Activated T-cell treated with anti-CD3 and anti-CD28 coated beads for 1 hour (primary cell): ENCODE measurements at places on chromosomes 7 and 10.

DNA sequence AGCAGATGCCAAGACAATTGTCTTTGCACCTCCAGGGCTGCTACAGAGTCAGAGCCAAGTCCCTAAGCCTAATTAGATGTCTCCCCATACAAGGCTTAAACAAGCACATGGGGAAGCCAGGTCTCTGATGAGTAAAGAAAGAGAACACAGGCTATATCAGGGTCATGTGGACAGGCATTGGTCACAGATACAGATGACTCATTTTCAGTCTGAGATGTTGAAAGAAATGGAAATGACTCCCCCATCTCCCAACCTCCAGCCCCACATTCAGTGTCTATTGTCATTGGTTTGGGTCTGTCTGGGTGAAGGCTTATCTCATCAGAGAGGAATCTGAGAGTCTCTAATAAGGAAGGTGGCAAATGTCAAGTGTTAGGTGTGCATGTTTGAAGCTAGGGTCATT, 290.1 kb upstream of the KIAA1217 start:
- no peak for DNase-seq

DNA sequence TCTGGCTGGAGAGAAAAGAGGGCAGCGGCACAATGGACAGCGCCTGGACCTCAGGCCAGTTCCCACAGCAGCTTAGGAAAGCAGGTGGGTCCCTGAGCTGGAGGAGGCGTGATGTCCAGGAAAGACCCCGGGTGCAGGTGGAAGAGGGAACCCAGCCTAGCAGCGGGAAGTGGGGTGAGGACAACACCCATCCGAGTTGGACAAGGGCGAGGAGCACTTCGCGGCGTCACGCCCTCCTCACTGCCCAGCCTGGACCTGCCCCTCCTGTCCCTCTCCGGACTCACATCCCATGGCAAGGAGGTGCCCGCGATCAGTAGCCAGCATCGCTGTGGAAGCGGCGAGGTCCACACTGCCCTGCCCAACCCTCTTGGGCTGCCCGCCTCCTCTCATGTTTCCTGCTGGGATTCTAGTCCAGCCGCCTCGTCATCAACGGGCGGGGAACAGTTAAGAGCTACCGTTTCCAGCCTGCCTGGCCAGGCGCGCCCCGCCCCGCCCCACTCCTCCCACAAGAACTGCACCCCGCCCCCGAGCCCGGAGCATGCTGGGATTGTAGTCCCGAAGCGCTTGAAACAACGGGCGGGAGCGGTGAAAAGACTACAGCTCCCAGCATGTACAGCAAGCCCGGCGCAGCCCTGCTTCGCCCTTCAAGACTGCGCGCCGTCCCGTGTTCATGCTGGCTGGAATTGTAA, 930.6 kb upstream of the ZNF722 start:
- no peak for DNase-seq

GRCh38 chr7:135348493-135348892, 114.9 kb downstream of the STRA8 start:
- no peak for DNase-seq

DNA sequence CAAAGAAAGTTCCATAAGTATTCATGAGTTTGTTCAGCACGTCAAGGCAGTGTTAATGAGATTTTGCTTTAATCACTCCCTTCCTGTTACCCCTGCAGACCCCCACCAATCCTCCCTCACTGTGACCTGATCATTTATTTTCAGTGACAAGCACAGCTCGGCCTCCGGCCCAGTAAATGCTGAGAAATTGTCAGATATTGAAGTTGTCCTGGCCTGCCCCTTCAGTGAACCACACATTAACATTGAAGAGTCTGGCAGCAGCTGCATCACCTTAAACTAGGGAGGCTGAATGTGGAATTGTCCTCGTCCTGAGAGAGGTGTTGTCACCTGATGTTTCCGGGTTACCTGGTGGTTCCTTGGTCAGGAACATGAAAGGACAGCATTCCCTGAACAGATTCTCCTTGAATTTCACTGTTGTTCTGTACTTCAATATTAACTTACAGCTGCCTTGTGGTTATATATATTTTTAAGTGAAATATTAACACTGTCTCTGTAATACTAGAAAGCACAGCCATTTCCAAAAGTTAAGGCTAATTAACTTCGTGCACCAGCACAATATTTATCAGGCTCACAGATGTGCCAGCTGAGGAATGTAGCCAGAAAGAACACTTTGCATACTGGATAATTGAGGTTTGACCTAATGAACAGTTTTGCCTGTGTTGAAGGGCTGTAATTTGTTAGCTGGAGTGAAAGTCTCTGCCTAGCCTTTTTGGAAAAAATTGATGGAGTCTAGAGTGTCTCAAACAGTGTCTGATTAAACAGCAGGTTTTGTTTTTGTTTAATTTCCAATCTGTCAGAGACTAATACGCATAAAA, 265.3 kb downstream of the HDAC9 start:
- no peak for DNase-seq

DNA sequence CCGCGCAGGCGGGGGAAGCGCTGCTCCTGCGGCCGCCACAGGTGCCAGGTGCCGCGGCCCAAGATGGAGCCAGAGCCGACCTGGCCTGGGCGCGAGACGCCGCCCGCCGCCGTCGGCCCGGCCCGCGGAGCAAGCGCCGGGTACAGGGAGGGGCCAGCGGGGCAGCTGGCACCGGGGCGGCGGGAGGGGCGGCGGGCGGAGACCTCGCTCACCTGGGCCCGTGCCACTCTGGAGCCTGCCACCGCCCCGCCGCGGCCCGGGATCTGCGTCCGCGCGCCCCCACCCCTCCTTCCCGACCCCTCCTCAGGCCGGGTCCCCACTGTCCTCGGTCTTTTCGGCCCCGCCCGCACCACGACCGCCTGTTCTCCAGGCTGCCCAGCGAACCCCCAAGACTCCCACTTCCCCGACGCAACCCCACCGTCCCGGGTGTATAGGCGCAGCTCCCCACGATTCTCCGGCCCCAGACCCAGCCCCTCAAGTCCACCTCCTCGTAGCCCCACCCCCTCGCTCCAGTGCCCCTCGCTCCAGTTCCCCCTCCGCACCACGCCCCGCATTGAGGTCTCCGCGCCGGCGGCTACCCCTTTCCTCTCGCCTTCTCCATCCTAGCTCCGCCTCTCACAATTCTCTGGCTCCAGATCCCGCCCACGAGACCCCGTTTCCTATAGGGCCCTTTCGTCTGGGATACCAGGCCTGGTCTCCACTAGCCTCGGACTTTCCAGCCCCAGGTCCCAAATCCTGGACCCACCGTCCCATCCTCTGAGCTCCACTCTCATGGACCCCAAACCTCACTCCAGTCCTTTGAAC, at the start of gene GPRIN2:
Gene GPRIN2 (minus strand): TSS at position 144 of the 804 bp plus-strand sequence. CDS start 5,922 bp downstream, outside the sequence.
- no peak for DNase-seq

DNA sequence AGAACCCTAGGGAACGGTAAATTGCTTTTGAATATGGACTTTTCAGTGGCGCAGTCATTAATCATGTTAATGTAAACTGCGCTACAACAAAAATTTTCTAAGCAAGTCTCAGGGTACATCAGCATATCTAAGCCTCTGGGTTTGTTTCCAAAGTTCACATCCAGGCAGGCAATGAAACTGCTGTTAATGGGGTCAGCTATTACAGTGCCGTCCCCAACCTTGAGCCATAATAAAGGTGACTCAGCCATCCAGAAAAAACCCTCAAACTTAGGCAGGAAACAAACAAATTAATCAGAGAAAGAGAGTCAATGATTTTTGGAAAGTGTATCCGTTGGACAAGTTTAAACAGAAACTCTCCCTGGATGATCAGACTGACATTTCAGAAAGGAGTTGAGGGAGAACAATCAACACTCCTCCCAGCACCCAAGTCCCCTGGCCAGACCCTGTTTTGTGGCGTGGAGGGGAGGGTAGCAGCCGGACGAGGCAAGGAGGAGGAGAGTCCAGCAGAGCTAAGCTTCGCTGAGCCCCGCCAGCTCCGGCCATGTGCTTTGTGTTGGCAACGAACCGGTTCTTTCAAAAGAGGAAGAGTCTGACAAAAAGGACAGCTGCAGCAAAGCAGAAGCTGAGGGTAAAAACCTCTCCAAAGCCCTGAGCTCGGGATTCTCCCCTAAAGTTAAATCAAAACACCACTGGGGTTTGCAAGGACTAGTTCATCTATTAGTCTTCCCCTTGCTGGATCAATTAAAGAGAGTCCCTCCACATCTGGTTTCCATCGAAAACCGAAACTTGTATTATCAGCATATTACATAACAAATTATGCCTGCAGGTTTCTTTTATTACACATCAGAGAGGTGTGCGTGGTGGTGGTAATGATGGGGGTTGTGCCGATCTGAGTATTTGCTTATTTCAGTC, 3.6 kb downstream of the FAM53B start:
- DNase-seq: no peak

- DNase-seq: no peak
These were observed 1042.1 kb downstream of the TYW1 start for GRCh38 chr7:68038621-68039314.

- no peak for DNase-seq
These were observed 6.9 kb downstream of the WEE2 start for GRCh38 chr7:141715018-141715417.

DNA sequence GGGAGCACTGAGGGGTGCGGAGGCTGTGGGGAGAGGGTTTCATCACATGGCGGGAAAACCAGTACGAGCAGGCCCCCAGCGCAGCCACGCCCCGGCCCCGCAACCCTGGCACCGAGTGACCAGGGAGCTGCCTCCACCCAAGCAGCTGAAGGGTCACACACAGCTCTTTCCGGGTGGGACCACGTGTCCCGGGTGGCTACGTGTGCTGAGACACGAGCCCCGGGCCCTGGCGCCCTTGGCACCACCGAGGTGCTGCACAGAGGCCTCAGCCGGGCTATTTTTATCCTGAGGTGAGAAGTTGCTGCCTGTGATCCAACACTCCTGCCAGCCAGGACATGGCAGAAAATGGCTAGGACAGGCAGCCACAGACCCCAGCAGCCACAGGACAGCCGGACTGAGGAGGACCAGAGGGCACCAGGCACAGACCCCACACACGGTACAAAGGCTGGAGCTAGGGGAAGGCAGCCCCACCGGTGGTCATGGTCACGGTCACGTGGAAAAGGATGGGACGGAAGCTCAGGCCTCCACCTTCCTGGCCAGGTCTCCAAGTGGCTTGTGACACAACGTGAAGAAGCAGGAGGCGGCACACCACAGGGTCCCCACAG, 223.7 kb downstream of the MAD1L1 start:
- DNase-seq: no peak

DNA sequence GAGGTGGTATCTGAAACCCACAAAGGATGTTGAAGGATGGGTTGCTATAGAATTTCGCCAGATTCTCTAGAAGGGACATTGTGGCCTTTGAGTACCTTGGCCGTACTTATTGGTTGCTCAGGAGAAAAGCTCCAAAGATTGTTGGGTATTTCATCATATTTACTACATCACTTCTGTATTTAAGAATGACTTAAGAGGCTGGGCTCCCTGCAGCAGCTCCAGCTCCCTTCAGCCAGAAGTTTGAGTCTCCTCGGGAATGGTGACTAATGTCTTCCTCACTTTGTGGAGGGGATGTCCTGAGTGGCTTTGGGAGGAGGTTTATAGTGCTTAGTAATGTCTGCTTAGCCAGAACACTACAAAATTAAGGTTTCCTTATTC, 18.1 kb downstream of the MINDY4 start:
- no peak for DNase-seq

DNA sequence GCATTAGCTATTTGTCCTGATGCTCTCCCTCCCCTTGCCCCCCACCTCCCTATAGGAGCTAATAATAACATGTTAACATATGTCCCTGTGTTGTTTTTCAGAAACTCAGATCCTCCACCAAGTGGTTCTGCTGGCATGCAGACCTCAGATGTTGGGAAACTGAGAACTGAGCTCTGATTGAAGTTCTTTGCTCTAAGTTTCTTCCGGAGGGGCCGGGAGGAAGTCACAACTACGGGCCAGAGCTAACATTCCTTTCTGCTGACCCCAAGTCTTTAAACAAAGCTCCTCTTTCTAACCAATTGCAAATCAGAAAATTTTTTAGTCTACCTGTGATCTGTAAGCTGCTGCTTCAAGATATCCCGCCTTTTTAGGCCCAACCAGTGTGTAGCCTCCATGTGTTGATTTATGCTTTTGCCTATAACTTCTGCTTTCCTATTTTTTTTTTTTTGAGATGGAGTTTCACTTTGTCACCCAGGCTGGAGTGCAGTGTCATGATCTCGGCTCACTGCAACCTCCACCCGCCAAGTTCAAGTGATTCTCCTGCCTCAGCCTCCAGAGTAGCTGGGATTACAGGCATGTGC, 66.6 kb downstream of the LYZL1 start:
- no peak for DNase-seq

- DNase-seq: no peak
These were observed 21.0 kb downstream of the ANXA11 start for GRCh38 chr10:80184291-80184690.

GRCh38 chr10:106370751-106371150, 793.8 kb downstream of the SORCS1 start:
- DNase-seq: no peak

GRCh38 chr10:133618851-133619250, 7.7 kb downstream of the FRG2B start:
- DNase-seq: no peak

GRCh38 chr10:108393089-108393488, 1228.6 kb upstream of the SORCS1 start:
- no peak for DNase-seq

DNA sequence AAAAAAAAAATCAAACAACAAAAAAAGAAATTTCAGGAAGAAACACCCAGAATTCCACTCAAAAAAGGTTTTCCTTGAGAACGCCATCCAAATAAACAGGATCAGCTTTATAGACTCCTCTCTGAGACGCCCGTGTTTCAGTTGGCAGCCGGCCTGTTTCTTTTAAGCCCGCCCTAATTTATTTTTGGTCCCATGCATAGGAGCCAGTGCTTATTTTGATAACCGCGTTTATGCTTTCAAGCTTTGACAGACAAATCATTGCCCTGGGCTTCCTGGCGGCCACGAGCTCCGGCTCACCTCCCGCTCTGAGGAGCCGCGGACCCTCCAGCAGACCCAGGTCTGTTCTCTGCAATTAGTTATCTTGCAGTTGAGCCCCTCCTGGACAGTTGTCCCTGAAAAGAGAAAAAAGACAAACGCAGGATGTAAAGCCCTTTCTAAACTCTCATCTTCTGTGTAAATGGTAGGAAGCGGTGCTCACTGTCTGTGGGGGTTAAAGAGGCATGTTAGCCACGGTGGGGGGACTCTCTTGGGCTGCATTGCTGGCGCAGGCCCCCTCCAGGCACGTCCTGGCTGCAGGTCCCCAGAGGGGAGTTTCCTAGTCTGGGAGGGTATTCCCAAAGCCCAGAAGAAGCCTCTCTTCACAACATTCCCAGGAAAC, 22.2 kb upstream of the UNCX start:
- no peak for DNase-seq

DNA sequence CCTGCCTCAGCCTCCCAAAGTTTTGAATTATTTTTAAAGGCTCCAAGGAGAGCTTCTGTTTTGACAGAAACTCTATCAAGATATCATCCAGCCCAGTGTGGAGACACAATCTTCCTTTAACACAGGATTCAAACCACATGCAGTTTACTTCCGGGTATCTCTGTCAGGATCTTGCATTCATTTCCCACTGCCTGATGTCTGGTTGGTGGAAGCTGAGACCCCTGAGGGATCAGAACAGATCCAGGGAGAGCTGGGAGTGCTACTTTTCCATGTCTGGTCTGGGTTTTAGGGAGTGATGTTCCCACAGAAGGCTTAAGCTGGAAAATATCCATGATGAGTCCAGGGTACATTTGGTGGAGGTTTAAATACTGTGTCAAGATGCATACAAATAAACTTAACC, 16.7 kb downstream of the PTPRE start:
- no peak for DNase-seq

- no peak for DNase-seq
These were observed 2.8 kb upstream of the PUS7 start for GRCh38 chr7:105524840-105525239.
